Activated naive CD8-positive, alpha-beta T cell treated with anti-CD3 and anti-CD28 coated beads, Interleukin-2, amount 10 ng/mL, durations not matched to agents 7 days and 5 days (primary cell): ENCODE measurements at places on chromosomes 2 and 18. TPM values are rescaled to one million over a fixed set of nuclear protein-coding genes. Genes with fewer than 3 reads are reported as not detected.

Gene DSG4
- total RNA-seq: not detected

Gene TUBA4B
- not detected for total RNA-seq

Gene LOXHD1
- 0.39 TPM for total RNA-seq

DNA sequence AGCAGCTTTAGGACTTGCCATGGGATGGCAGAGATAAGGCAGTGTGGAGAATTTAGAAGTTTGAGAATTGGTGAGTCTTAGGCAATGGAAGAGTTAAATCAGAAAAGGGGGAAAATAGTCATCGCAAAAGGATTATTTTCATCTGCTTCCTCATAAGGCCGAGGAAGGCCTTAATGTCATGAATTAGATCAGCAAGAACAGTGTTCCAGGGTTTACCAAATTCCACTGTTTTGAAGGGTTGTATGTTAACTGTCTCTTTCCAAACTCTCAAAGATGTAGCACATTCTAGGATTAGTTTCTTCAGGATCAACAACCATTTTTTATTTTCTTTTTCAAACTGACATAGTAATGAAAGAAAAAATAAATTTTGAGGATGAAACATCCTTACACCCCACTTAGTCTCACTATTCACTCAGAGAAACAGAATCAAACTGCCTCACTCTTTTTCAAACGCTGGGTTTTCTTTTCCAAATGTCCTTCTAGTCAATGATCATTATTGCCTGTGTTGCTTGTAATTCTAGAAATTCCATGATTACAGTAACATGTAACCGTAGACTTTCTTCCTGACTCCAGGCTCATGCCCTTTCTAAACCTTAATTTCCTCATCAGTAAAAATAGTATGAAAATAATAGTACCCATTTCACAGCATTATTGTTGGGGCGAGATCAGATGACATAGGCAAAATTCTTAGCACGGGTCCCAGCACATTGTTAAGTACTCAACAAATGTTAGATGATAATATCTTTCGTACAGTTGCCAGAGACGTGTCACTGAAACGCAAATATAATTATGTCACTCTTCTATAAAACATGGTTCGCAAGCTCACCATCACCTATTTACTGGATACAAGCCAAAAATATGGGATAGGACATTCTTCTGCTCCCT, 23.6 kb downstream of the ZEB2 start:
- H3K27ac ChIP-seq: no peak overlapping the region
- no peak for DNase-seq
- peaks cover 7% of the 10 kb centered on the region for H3K27me3 ChIP-seq
- no peak overlapping the region for H3K4me3 ChIP-seq

DNA sequence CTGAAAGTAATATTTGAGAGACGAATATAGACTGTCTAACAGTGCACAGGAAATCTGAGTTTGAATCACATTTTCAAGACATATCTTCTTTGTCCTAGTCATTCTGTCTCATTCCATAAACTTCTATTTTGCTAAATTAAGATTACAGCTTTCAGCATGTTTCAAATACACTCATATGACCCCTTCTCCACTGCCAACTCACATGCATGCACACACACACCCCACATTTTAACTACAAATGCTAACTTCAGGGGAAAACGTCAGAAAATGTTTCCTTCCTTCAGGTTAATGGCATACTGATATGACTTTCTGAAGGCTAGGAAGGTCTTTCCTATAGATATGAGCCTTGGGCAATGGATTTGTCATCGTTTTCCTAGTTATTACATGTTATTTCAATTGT, 373.7 kb downstream of the RBM43 start:
- DNase-seq: no peak
- H3K27ac ChIP-seq: no peak overlapping the region
- no peaks in the 10 kb centered on the region for H3K36me3 ChIP-seq
- H3K4me3 ChIP-seq: no peak overlapping the region
- H3K4me1 ChIP-seq: no peaks in the 10 kb centered on the region
- H3K27me3 ChIP-seq: peaks cover 2% of the 10 kb centered on the region

DNA sequence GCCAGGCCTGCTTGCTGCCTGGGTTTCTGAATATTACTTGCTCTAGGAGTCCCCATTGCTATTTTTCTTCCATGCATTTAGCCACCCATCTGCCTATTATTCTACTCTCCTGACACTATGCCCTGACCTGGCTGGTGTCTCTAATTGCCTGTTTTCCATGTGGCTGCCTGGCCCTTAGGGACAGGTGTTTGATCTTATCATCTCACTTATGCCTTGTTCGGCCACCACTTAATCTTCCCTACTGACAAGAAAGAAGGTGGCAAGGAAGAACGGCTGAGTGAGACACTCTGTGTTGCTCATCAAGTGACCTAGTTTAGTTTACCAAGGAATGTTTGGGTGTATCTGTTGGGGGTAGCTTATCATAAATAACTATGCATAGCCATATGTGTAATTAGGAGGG, 50.4 kb upstream of the RAPH1 start:
- peaks cover 15% of the 10 kb centered on the region for H3K27me3 ChIP-seq
- H3K27ac ChIP-seq: no peak overlapping the region
- H3K4me3 ChIP-seq: no peak overlapping the region
- DNase-seq: no peak
- no peaks in the 10 kb centered on the region for H3K36me3 ChIP-seq
- H3K4me1 ChIP-seq: peaks cover 11% of the 10 kb centered on the region

GRCh38 chr18:24189007-24189528, 50.2 kb downstream of the CABYR start:
- DNase-seq: no peak
- peaks cover 24% of the 10 kb centered on the region for H3K27me3 ChIP-seq
- H3K4me1 ChIP-seq: no peaks in the 10 kb centered on the region
- no peak overlapping the region for H3K4me3 ChIP-seq

GRCh38 chr2:660586-661359, 16.4 kb downstream of the TMEM18 start:
- no peak overlapping the region for H3K4me3 ChIP-seq
- H3K36me3 ChIP-seq: peaks cover 25% of the 10 kb centered on the region
- peaks cover 8% of the 10 kb centered on the region for H3K27me3 ChIP-seq
- H3K27ac ChIP-seq: no peak overlapping the region
- H3K4me1 ChIP-seq: peaks cover 36% of the 10 kb centered on the region
- DNase-seq: no peak
